ENCODE measurements at places on chromosomes 5 and 9. TPM values are rescaled to one million over a fixed set of nuclear protein-coding genes. Genes with fewer than 3 reads are reported as not detected.

DNA sequence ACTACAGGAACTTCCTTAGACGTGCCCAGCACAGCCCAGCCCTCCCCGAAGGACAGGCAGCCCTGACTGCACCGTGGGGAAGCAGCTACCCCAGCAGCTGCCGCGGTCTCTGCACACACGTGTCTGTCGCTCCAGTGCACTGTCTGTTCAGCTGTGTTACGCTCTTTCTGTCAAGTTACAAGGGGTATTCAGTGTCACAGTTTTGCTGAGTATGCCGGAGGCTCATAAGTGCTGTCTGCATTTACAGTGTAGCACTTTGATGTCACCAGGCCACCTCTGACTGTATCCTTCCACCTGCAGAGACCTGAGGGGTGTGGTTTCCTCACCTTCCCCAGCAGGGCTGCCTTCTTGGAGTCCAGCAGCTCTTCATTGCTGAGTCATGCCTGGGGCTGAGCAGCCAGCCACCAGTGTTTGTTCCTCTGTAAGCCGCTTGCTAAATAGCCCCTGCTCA lies 126.8 kb downstream of the EHMT1 start:
- DNase-seq, result peak; percentile 42

PCDHGA7 gene
- total RNA-seq, result 1.3 TPM

DNA sequence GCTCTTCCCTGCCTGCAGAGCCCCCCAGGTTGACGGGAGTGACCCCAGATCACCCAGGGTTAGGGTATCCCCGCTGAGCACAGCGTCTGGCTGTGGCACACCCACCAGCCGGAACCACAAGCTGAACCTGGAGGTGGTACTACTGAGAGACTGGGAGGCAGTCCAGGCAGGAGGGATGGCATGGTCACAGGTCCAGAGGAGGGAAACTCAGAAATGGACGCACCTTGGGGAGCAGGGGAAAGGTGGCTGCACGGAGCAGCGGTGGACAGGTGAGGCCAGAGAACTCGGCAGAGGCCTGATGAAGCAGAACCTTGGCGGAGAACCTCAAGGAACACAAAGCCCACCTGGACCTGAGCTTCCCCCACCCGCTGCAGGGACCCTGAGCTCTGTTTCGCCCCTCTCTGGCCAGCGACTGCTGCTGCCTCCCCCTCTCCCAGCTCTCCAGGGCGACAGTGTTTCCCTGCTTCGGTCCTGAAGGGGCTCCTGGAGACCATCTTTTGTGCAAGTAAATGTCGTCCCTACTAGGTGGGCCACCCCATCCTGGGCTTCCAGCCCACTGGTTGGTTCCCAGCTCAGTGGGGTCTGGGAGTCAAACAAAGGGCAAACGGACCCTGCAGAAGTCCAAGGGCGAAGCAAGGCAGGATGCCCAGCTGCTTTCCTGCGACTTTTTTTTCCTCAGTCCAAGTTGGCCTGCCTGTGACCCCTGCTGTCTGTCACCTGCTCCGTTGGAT lies 845 bp downstream of the ADGRD2 start:
- no peak for DNase-seq

LCN15 gene
- 0.05 TPM for total RNA-seq

- DNase-seq, result no peak
These were observed 3.3 kb upstream of the SLC2A8 start for GRCh38 chr9:127393645-127394044.

DNA sequence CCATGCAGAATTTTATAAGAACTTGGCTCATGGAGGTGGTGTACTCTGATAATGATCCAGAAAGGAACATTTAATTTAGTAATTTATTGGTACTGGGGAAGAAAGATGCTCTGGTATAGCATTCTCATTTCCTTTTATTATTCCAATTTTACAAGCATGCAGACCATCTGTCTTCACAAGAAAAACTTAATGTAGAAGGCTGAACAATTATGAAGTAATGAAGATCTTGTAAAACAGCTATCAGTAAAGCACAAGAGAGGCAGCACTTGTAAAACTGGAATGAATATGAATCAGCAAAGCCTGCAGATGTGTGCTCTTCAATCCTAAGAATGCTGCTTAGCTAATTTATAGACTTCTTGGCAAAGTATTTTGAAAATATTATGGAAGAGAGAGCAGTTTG lies 300.0 kb downstream of the YTHDC2 start:
- DNase-seq, result no peak

GRCh38 chr5:56898213-56898612 lies 11.2 kb upstream of the SETD9 start:
- no peak for DNase-seq

IL5 gene
- not detected for total RNA-seq

EDIL3 gene
- total RNA-seq, result 1.5 TPM

- DNase-seq, result no peak
These were observed 37.5 kb downstream of the NKD2 start for GRCh38 chr5:1045960-1046560.

GRCh38 chr5:31113101-31113500 lies 80.4 kb upstream of the CDH6 start:
- no peak for DNase-seq

GRCh38 chr5:15995341-15996052 lies 184.1 kb downstream of the MARCHF11 start:
- DNase-seq, result peak; percentile 75

DNA sequence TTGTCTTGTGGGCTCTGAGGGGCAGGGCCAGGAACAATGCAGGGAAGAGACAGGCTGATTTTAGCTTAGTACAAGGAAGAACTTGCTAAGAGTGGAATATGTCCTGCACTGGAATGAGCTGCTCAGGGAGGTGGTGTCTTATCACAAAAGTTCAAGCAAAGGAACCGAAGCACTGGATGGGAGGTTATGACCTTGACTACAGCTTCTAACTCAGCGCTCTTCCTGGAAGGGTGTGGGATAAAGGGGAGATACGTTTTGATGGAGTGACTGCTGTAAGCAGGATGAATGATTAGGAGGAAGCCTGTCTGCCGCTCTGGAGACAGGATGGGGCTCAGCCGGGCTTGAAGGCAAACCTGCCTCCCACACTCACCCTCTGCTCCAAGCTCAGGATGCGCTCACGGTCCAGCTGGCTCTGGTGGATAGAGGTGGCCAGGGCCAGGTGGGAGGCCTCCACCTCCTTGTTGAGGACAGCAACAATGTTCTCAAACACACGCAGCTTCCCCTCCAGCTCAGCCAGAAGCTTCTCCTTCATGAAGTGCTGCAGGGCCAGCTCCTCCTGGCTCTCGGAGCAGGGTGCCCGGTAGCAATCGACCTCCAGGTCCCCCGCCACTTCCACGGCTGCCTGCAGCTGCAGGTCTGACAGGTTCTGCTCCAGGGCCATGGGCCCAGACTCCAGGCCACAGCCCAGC lies 13.5 kb downstream of the TRAF1 start:
- no peak for DNase-seq

DNA sequence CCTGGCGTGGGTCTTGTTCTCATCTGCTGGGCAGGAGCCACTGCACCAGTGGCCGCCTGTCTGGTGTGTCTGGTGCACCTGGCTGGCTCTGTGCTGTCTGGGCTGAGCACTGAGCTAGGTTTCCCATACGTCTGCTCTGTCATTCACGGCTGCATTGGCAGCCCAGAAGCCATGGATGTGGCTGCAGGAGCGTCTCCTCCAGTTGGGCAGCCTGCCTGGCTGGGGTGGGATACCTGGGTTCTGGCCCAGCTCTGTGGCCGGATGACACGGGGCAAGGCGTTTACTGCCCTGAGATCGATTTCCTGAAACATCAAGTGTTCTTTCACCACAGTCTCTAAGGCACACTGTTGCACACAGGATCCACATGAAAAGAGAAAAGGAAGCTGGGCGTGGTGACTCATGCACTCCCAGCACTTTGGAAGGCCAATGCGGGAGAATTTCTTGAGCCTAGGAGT lies 25.5 kb upstream of the SLC25A51 start:
- DNase-seq, result peak; percentile 88

MTMR12 gene
- 55.3 TPM for total RNA-seq

GRCh38 chr5:84016085-84016484 lies 295.4 kb upstream of the HAPLN1 start:
- no peak for DNase-seq

ENTPD2 gene
- total RNA-seq, result not detected

- DNase-seq, result no peak
These were observed 83.1 kb downstream of the MSX2 start for GRCh38 chr5:174807471-174807870.

RGMB gene
- 16.2 TPM for total RNA-seq

LMNB1 gene
- 43.1 TPM for total RNA-seq

CRHBP gene
- total RNA-seq, result 0.19 TPM

- no peak for DNase-seq
These were observed 46.8 kb upstream of the HAPLN1 start for GRCh38 chr5:83767409-83767992.

GRCh38 chr5:148739524-148739923 lies 85.2 kb upstream of the HTR4 start:
- DNase-seq, result peak; percentile 15

CCDC171 gene
- 0.98 TPM for total RNA-seq

DNA sequence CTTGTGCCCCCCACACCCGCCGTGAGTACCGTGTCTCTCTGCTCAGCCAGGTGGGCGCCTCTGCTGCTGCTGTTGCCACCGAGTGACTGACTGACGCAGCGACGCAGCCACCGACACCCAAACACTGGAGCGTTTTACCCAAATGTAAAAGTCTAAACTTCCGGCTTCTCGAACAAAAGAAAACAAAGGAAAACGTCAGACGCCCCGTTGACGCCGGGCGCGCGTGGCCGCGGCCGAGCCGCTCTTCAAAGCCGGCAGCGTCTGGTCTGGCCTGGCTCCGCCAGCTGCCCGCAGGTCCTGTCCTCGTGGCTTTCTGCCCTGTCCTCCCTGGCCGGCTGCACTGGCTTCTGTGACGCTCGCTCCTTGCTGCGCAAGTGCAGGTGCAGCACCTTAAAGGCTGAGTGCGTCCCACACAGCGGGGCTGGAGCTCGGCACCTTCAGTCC lies 41.4 kb upstream of the CLPTM1L start:
- DNase-seq, result peak; percentile 52

GRCh38 chr5:5079876-5080275 lies 60.3 kb upstream of the ADAMTS16 start:
- DNase-seq, result no peak

- no peak for DNase-seq
These were observed 137.8 kb upstream of the RGMB start for GRCh38 chr5:98635656-98636055.

GRCh38 chr5:52943285-52943684 lies 45.9 kb upstream of the ITGA2 start:
- DNase-seq, result peak; percentile 48

F12 gene
- 0.85 TPM for total RNA-seq

DNA sequence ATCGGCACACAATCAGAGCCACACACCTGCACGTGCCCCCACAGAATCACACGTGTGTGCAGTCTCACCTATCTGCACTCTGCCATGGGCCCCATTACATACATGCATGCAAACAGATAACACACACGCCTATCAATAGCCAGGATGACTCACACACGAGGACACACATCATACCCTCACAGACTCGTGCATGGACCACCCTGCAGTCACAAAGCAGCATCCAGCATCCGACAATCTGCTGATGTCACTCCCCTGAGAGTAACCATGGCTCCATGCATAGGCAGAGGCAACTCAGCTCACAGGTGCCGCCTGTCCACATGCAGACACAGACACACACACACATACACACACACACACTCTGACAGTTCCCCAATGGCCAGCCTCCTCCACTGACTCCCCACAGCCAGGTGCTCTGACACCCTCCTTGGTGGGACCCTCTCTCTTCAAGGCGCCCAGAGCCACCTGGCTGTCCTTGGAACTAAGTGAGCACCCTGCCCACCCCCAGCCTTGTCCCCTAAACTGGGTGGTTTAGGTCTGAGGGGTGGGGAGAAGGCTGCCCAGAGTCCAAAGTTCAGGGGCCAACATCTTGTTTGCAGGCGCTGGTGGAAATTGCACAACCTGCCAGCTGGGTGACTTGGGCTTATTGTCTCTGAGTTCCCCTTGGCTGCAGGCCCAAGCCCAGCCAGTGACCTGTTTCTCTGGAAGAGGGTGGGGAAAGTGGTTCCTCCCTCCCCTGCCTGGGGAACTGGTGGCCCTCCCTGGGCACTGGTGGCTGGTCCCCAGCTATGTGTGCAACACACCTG lies 34.6 kb upstream of the NEK6 start:
- peak; percentile 85 for DNase-seq

GRCh38 chr9:82680179-82680935 lies 382.6 kb downstream of the RASEF start:
- no peak for DNase-seq

PDE8B gene
- total RNA-seq, result under 0.01 TPM

DNA sequence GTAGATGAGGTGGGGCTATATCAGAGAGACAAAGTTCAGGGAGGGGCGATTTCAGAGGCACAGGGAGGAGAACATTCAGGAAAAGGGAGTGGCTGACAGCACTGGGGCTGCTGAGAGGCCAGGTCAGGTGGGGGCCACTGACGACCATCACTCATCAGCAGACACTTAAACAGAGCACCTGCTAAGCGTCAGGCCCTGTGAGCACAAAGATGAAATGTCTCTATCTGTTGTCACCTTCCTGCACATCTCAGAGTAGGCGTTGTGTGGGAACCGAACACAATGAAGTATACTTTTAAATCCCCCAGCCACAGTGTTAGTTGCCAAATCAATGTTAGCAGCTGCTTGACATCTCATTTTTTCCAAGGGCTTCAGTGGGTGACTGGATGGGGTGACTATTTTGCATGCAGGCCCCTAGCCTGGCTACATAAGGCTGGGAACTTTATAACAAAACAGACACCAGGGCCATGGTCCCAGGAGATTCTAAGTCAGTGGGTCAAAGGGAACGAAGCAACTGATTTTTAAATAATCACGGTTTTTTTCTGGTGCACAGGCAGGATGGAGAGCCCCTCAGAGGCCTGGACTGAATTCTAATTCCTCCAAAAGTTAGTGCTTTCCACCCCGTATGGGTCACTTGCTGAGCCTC lies 31.1 kb upstream of the ANKRD18A start:
- DNase-seq, result no peak

DNA sequence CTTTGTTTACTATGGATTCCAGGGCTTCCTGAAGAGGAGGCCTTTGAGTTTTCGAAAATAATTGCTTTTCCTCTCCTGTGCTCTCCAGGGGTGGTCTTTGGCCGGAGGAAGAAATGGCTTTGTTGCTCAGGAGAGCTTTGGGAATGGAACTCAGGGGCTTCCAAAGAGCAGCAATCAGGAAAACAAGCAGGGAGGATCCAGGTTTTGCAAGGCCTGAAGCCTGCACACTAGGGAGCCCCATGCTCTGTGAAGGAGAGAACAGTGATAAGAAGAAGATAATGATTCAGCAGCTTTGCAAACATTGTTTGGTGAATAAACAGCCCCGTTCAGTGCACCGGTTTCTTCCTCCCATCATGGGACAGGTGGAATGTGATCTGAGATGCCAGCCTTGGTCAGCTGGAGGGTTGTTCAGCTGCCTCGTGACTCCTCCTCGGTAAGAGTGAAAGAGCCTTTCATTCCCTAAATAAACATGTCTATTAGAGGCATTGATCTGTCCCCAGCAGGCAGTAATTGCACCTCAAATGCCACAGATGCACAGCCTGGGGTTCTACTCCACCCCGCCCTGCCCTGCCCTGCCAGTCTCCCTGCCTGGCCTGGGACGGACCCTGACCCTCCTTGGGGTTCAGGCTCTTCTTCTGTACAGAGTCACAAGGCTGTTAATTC lies 11.5 kb upstream of the ALDH1B1 start:
- no peak for DNase-seq

GRCh38 chr9:78644359-78644758 lies 347.4 kb downstream of the PSAT1 start:
- DNase-seq, result no peak
